ENCODE measurements at places on chromosomes 7 and 10.

GRCh38 chr10:121791761-121792160 lies 136.1 kb downstream of the ATE1 start:
- no peak for DNase-seq

DNA sequence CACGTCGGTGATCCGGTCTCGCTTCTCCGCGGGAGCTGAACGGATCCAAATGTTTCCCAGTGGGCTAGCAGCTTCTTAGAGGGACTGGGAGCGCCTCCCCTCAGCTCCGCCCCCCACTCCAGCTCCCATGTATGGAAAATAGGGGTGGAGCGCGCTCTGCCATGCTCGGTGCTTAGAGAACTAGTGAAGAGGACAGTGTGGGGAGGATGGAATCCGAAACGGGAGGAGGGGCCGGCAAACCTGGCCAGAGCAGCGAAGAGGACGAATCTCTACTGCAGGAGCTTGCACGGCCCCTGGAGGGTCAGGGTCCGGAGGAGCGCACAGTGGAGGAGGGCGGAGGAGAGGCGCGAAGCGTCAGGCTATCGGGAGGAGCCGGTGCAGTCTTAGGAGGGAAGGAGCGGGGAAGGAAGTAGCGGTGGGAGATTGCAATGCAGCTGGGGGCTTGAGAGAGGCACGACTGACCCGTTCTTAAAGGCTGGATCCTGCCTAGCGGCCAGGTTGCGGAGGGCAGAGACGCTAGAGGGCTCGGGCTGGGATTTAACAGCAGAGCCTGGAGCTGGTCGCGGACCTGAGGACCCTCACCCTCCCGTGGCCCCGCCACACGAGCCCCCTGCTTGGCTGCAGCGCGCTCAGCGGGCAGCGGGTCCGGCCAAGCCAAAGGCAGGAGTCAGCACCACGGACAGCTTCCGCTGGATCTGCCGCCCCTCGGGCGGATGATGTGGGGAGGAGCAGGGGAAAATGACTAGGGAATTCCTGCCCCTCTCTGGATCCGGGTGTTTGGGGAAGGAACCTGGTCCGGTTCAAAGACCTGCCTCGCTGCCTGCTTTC lies at the start of gene PRLHR:
PRLHR (minus strand) TSS at position 51 of the 828 bp plus-strand sequence. CDS start 404 bp downstream, outside the sequence.
- DNase-seq: no peak

- no peak for DNase-seq
Measured at GRCh38 chr10:29244978-29245377, 43.9 kb upstream of the LYZL1 start.

DNA sequence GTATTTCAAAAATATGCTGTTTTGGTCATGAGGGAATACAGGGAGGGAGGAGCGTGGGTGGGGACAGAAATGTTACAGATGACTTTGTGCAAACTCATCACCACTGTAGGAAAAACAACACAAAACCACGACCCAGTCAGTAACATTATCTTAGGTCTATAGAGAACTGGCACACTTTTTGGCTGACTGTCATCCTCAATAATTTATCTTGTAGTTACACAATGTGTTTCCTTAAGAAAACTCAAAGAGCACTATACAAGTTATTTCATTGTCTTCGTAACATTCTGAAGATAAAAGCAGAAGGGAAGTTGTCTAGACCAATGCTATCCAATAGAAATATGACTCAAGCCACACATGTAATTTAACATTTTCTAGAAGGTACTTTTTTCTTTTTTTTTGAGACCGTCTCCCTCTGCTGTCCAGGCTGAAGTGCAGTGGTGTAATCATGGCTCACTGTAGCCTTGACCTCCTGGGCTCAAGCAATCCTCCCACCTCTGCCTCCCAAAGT lies 16.9 kb upstream of the CDK14 start:
- DNase-seq: peak; percentile 95

GRCh38 chr10:90871766-90872647 lies at the start of gene RPP30:
RPP30 (plus strand) TSS chr10:90871974; CDS start chr10:90871987, 13 bp downstream.
- peak; percentile 74 for DNase-seq

DNA sequence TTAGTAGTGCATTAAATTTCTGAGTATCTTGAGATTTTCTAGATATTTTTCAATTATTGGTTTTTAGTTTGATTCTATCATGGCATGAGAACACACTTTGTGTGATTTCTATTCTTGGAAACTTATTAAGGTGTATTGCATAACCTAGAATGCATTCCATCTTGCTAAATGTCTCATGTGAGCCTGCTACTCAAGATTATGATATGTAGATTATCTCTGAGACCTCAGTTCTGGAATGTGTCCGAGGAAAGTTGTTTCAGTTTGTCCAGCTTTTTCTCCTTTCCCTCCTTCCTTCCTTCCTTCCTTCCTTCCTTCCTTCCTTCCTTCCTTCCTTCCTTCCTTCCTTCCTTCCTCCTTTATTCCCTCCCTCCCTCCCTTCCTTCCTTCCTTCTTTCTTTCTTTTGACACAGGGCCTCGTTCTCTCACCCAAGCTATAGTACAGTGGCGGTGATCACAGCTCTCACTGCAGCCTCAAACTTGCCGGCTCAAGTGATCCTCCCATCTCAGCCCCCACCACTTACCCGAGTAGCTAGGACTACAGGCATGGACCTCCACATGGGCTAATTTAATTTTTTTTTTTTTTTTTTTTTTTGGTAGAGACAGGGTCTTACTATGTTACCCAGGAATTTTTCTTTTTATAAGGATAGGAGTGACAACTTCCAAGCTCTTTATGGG lies 7.6 kb downstream of the ITPRID1 start:
- DNase-seq: no peak

DNA sequence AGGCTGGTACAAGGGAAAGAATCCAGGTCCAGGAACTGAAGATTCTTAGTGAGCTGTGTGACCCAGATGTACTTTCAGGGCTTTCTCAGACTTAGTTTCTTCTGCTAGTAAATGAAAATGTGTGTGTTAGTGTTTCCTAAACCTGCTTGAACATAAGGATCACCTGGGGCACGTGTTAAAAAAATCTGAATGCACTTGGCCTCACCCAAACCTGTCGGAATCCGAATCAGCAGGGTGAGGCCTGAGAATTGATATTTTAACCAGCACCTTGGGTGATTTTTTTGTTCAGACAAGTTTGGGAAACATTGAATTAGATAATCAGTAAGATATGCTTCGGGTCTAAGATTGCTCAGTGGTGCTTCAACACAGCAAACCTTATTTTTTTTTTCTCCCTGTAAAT lies 59.7 kb downstream of the ZNF365 start:
- no peak for DNase-seq

DNA sequence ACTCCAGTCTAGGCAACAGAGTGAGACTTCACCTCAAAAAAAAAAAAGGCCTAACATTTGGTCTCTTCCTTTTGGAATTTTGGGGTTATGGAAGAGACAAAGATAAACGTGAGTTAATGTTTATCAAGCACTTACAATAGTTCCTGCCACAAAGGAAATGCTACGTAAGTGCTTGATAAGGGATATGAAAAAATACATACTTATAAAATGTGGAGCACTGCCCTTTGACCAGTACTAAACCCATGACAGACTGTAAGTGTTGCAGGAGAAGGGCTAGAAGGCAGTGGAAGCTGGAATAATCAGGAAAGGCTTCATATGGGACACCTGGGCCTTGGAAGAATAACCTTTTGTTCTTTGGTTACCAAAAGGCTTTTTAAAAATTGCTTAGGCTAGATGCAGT lies 25.5 kb downstream of the TMEM248 start:
- no peak for DNase-seq

DNA sequence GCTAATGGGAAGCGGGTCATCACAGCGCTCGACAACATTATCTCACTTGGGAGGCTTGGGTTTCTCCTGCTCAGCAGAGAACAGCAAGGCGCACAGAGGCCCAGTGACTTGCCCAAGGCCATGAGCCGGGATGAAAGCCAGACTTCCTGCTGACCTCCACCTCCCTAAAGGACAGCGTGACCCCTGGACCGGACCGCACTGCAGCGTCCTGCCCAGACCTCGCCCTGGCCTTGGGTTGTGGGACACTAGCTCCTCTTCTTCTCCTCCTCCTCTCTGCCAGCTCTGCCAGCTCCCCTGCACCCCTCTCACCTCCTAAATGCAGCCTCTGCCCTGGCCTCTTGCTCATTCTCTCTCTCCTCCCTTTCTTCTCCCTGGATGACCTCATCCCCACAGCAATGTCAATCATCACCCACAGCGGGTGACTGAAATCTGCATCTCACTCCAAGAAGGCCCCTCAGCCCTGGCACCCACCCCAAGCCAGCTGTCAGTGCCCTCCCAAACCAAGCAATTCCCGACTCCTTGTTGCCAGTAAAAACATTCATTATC lies 19.4 kb downstream of the SPOCK2 start:
- no peak for DNase-seq

DNA sequence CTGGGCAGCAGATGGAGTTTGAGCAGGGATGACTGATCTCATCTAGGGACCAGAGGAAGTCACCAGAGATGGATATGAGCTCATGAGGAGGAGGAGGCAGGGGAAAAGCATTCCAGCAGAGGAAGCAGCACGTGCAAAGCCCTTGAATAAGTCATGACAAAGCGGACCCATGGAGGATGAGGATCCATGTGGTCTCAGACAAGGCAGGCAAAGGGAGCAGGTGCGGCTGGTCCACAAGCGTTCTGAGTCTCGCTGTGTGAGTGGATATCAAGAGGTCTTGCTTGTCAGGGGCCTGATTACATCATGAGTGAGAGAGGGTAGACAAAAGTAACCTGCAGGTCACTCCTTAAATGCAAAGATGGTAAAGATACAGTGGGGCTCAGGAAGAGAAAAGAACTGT lies 307.6 kb downstream of the GRID1 start:
- DNase-seq: no peak

DNA sequence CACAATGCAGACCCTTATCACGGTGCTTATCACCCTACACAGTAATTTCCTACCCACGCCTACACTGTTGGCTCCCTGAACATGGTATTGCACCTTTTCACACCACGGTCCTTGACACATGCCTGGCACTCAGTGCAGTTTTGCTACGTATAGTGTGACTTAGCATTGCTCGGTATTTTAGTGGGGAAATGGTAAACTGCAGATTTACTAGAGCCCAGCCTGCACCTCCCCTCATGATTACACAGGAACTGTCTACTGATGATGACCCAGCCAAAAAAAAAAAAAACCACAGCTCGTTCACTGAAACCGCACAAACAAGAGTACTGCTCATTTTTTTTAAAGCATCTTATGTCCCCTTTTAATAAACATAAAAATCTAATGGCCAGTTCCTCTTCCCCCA lies 124.2 kb upstream of the ZNF746 start:
- no peak for DNase-seq

GRCh38 chr10:104502907-104503306 lies 138.2 kb upstream of the SORCS3 start:
- no peak for DNase-seq

DNA sequence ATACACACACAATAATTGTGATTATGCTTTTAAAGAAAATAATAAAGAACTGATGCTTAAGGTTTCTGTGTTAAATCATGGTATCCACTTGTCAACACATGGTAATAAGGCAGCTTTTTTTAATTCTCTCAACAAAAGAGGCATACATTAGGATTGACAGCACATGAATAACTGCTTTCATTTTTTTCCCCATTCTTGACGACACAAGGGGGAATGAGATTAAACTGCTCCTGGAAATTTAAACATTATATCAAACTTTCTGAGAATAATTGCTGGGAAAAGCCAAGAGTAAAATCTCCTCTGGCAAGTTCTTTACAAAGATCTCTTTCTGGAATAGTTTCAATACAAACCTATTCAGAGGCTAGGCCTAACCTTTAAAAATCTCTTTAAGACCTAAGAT lies 99.0 kb upstream of the GPR22 start:
- no peak for DNase-seq

DNA sequence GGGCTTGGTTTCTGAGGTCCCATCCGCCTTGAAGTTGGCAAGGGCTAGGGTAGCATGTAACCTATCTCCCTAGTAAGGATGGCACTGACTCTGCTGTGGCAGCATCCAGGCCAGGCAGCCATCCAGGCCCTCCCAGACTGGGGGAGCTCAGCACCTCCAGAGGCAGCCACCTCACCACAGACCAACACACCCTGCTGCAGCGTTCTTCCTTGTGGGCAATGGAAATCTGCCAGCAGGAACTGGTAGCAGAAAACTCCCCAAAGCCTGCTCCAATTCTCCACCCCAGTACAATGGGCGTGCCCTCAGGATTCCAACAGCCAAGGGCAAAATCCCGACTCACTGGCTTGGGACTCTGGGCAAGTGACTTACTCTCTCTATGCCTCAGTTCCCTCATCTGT lies 27.5 kb downstream of the DLG5 start:
- peak; percentile 90 for DNase-seq

- no peak for DNase-seq
Measured at GRCh38 chr7:114629762-114630161, 215.1 kb downstream of the FOXP2 start.

DNA sequence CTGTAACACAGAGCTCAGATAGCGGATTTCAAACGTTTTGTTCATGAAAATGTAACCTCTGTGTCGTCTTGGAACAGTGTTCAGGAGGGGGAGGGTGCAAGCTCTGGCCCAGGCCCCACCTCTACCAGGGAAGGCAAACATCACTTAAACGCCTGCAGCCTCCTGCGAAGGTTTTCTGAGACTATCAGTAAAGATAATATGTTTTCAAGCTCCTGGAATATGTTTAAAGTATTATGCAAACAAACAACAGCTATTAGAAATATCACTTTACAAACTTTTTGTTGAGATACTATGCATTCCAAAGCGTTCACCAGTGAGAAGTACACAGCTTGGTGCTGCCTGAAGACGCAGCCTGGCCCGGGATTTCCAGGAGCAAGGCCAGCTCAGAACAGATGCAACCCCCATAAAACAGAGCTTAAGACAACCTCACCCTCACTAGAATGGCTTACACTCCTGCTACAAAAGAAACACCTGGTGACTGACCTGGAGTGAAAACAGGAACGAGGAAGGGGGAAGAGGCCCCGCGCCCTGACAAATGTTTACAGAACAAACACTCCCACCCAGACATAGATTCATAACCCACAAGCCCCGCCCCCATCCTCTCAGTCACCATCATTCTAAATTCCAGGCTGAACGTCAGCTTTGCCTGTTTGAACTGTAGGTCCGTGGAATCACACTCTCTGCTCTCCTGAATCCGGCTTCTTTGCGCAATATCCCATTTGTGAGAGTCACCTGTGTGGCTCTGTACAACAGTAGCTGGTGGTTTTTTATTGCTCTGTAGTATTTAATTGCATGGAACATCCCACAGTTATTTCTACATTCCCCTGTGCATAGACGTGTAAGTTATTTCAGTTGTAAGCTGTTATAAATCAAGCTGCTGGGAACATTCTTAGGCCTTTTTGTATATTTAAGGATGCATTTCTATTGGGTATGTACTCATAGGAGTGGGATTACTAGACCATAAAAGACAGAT lies 155.0 kb downstream of the PTPRN2 start:
- DNase-seq: no peak

DNA sequence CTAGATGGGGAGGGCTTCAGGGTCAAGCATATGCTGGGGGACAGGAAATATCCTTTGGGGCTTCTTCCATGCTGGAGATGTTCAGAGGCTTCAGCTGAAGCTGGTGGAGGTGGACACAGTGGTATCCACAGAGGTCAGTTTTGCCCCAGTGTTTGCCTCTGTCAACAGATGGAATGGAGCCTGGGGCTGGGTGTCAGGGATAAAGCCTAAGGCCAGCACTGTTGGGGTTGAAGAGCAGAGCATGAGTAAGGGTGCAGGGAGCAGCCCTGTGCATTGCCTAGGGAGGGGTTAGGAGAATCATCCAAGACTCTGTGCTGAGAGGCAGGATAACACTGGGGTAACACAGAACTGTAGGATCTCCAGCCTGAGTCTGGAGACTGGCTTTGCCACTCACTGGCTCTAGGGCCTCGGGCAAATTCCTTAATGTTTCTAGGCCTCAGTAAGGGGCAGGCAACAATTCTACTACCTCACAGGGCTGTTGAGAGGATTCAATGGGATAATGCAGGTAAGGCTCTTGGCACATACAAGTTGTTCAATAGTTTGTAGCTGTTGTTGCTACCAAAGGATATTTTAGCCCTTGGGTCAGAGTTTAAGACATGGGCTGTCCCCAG lies 21.8 kb upstream of the MYL7 start:
- DNase-seq: no peak

GRCh38 chr7:93856323-93856722 lies 34.2 kb downstream of the TFPI2 start:
- DNase-seq: no peak

All from AG10803 (cell line).